ENCODE measurements at places on chromosomes 2 and 18.

DNA sequence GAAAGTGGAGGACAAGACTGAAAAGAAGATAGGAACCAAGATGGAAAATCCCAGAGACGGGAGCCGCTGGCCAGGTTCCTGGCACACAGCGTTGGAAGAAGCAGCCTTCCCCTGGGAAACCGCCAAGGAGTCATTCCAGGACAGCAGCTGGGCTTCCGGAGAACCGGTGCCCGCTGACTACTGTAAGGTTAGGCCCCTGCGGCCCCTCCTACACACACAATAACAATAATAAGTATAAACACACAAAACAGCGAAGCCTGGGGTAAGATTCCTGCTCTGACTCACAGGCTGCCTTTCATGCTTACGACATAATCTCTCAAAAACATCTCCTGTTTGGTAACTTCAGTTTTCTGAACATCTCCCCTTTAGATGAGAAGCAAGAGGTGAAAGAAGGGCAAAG lies 28.1 kb upstream of the MYCN start:
- H3K27me3 ChIP-seq: peaks cover 4% of the 10 kb centered on the region
- no peak for DNase-seq
- H3K4me1 ChIP-seq: no peaks in the 10 kb centered on the region

DNA sequence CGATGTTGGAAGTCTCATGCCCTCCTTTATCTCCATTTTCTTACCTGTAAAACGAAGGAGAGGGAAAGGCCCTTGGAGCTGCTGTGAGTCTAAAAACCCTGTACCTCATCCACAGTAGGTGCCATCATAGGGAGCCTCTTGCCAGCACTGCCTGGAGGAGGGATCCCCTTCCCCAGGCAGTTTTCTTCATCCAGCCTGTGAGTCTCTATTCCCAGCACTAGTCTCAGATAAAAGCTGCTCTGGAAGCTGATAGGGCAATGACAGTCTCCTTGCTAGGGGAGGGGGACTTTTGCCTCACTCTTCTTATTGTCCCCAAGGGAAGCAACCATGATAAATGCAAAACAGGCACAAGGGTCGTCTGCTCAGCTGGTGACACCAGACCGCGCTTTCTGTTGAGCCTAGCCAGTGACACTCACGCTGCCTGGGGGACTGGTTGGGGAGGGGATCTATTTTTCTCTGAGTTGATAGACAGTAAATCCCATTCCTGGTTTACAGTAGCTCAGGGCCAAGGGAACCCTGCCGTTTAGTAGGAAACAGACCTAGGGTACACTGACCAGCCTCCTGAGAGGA lies 139.5 kb upstream of the NABP1 start:
- no peak overlapping the region for H3K27ac ChIP-seq
- peaks cover 10% of the 10 kb centered on the region for H3K27me3 ChIP-seq
- no peaks in the 10 kb centered on the region for H3K36me3 ChIP-seq
- no peaks in the 10 kb centered on the region for H3K4me1 ChIP-seq

GRCh38 chr2:200318940-200319435 lies 12.5 kb downstream of the SPATS2L start:
- H3K27ac ChIP-seq: no peak overlapping the region
- DNase-seq: no peak
- H3K4me3 ChIP-seq: no peak overlapping the region
- peaks cover 1% of the 10 kb centered on the region for H3K4me1 ChIP-seq
- H3K36me3 ChIP-seq: no peaks in the 10 kb centered on the region

DNA sequence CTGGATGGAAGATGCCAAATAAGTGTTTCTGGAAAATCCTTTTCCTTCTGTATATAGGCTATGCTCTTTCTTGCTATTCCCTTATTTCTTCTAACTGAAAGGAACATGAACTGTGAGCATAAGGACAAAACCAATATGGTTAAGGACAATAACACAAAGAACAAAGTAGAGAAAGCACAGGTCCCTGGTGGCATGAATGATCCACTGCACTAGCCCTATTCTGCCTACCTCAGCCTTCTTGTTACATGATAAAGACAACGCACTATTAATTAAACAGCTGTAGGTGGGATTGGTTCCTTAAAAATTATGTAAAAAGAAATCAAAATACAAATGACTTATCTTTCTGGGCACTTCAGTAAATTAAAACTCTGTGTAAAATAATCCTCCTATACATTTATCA lies 1.9 kb upstream of the WDR75 start:
- H3K27me3 ChIP-seq: peaks cover 15% of the 10 kb centered on the region
- no peaks in the 10 kb centered on the region for H3K36me3 ChIP-seq
- H3K4me1 ChIP-seq: peaks cover 7% of the 10 kb centered on the region
- no peak for DNase-seq

GRCh38 chr18:33749834-33750233 lies 171.8 kb downstream of the ASXL3 start:
- no peak overlapping the region for H3K4me3 ChIP-seq
- H3K4me1 ChIP-seq: no peaks in the 10 kb centered on the region
- H3K27me3 ChIP-seq: no peaks in the 10 kb centered on the region

DNA sequence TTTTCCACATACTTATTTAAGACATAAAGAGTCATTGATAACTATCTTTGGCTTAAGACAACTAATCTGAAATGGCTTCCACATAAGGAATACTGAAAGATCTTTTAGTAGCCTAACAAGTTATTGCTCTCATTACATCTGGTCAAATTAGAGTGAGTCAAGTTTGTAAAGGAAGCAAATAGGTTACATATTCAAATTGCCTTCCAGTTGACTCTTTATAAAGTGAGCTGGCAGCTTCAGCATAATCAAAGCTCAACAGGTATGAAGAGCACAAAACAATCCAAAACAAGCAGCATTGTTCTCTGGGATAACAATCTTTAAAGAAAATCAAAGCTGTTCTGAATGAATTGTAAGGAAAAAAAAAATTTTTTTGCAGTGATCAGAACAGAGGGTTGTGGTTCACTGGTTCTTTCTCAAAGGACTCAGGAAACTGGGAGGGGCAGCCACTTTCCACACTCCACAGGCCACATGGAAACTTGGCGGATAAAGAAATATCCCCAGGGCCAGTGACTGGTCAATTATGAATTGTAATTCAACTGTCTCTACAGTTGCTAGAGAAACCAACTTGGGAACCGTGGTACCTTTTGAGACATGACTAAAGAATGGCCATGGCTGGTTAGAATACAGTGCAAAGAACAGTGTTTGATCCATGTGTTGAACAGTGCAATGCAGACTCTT lies 369.3 kb upstream of the KCNH7 start:
- H3K36me3 ChIP-seq: no peaks in the 10 kb centered on the region
- no peaks in the 10 kb centered on the region for H3K4me1 ChIP-seq
- no peak overlapping the region for H3K4me3 ChIP-seq
- H3K27ac ChIP-seq: no peak overlapping the region

DNA sequence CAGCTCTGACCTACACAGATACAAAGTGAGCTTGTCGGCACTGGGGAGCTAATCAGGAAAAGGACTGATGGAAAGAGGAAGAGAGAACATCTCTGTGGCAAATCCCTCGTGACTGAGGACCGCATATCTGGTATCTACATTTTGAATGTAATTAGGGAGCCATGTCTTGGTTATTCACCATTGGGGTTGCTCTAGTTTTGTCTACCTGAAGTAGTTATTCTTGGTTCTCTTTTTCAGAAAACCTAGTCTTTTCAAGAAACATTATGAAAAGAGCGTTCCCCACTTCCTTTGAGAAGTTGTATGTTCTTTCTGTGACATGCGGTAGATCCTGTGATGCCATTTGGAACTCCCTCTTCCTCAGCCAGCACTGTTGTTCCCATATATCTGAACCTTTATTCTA lies 104.4 kb downstream of the DOCK10 start:
- H3K4me1 ChIP-seq: peaks cover 65% of the 10 kb centered on the region
- peak overlapping the region; percentile 95 for H3K27ac ChIP-seq
- DNase-seq: no peak
- no peaks in the 10 kb centered on the region for H3K27me3 ChIP-seq

GRCh38 chr18:65298422-65298821 lies 452.4 kb upstream of the CDH7 start:
- no peak overlapping the region for H3K4me3 ChIP-seq
- DNase-seq: no peak
- H3K27ac ChIP-seq: no peak overlapping the region
- peaks cover 5% of the 10 kb centered on the region for H3K36me3 ChIP-seq
- no peaks in the 10 kb centered on the region for H3K27me3 ChIP-seq

DNA sequence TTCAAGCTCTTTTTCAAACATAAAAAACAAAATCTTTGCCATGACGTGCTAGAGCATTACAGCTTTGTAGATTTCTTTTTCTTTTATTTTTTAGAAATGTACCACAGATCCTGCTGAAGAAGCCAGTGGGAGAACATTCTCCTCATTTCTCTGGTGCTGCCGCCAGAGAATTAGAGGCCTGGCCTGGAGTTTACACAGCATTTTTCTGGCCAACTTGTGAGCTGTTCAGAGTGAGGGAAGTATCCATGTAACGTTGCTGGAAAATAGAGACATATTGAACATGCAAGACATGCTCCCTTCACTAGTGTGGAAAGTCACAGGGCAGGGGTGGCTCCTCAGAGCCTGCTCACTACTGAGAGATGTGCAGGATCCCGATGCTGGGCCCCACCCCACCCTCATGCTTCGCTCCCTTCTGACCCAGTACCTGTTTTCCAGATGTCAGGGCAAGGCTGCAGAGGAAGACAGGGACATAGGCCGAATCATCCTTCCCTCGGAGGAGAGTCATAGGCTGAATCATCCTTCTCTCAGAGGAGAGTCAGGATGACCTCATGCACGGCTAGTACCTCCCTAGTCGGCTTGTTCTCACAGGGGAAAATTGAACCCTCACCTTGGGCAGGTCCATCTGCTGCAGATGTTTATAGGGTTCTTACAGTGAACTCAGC lies 298.5 kb downstream of the INSIG2 start:
- DNase-seq: no peak
- H3K27me3 ChIP-seq: peaks cover 1% of the 10 kb centered on the region
- no peaks in the 10 kb centered on the region for H3K36me3 ChIP-seq
- H3K4me1 ChIP-seq: no peaks in the 10 kb centered on the region
- H3K4me3 ChIP-seq: no peak overlapping the region

- peaks cover 39% of the 10 kb centered on the region for H3K27me3 ChIP-seq
- no peaks in the 10 kb centered on the region for H3K36me3 ChIP-seq
- DNase-seq: no peak
Observed at GRCh38 chr2:72837171-72837570, 11.3 kb upstream of the EXOC6B start.

GRCh38 chr18:74378179-74378682 lies 62.6 kb downstream of the C18orf63 start:
- H3K4me3 ChIP-seq: no peak overlapping the region
- no peak overlapping the region for H3K27ac ChIP-seq
- no peak for DNase-seq
- no peaks in the 10 kb centered on the region for H3K36me3 ChIP-seq

- H3K27ac ChIP-seq: no peak overlapping the region
- peaks cover 2% of the 10 kb centered on the region for H3K27me3 ChIP-seq
- no peak overlapping the region for H3K4me3 ChIP-seq
- DNase-seq: no peak
Observed at GRCh38 chr2:42944779-42945415, 152.5 kb upstream of the HAAO start.

DNA sequence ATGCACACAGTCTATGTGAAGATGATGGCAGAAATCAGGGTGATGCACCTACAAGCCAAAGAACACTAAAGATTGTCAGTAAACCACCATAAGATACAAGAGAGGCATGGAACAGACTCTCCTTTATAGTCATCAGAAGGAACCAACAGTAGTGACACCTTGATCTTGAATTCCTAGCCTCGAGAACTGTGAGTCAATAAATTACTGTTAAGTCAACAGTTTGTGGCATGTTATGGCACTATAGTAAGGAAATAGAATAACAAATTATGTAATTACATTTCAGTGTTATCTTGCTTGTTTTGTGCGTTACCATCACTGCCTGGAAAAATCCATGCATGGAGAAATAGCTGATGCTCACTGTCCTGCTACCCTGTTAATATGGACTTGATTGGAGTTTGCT lies 110.2 kb upstream of the LRP1B start:
- H3K36me3 ChIP-seq: no peaks in the 10 kb centered on the region
- no peaks in the 10 kb centered on the region for H3K4me1 ChIP-seq
- no peaks in the 10 kb centered on the region for H3K27me3 ChIP-seq

GRCh38 chr2:113973810-113974209 lies 83.9 kb downstream of the ACTR3 start:
- H3K27me3 ChIP-seq: no peaks in the 10 kb centered on the region
- H3K4me3 ChIP-seq: no peak overlapping the region
- H3K27ac ChIP-seq: no peak overlapping the region
- peaks cover 32% of the 10 kb centered on the region for H3K4me1 ChIP-seq

DNA sequence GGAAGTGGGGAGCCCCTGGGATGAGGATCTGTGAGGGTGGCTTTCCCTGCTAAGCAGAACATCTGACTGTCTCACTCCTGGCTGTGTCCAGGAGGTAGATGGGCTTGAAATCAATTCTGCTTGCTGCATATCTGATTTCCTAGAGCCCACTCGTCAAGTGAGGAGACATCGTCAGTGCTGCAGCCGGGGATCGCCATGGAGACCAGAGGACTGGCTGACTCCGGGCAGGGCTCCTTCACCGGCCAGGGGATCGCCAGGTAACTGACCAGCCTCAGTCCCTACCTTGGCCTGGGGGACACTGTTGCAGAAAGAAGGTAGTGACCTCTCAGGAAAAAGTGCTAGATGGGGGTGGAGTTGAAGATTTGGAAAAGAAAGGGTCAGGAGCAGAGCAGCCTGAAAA lies 31.3 kb downstream of the CNGA3 start:
- no peaks in the 10 kb centered on the region for H3K4me1 ChIP-seq
- H3K27me3 ChIP-seq: peaks cover 26% of the 10 kb centered on the region
- H3K36me3 ChIP-seq: no peaks in the 10 kb centered on the region
- no peak overlapping the region for H3K27ac ChIP-seq
- DNase-seq: no peak

GRCh38 chr2:229431327-229431954 lies 160.4 kb upstream of the PID1 start:
- H3K4me1 ChIP-seq: no peaks in the 10 kb centered on the region
- DNase-seq: no peak
- H3K36me3 ChIP-seq: no peaks in the 10 kb centered on the region

DNA sequence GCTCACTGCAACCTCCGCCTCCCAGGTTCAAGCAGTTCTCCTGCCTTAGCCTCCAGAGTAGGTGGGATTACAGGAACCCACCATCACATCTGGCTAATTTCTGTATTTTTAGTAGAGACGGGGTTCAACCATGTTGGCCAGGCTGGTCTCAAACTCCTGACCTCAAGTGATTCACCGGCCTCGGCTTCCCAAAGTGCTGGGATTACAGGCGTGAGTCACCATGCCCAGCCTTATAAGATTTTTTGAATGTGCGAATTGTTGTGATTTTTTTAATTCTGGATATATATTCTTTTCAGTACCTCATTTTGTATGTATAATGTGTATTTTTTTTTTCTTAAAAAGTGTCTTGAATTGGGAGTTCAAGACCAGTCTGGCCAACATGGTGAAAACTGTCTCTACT lies 42.0 kb upstream of the CCDC150 start:
- no peaks in the 10 kb centered on the region for H3K36me3 ChIP-seq
- H3K27me3 ChIP-seq: peaks cover 43% of the 10 kb centered on the region
- H3K4me3 ChIP-seq: no peak overlapping the region
- H3K4me1 ChIP-seq: no peaks in the 10 kb centered on the region

GRCh38 chr2:207480521-207481040 lies 49.2 kb upstream of the CREB1 start:
- DNase-seq: no peak
- H3K36me3 ChIP-seq: no peaks in the 10 kb centered on the region
- peaks cover 5% of the 10 kb centered on the region for H3K4me1 ChIP-seq
- no peak overlapping the region for H3K27ac ChIP-seq

- H3K4me1 ChIP-seq: peaks cover 11% of the 10 kb centered on the region
- DNase-seq: no peak
- H3K4me3 ChIP-seq: no peak overlapping the region
- H3K27me3 ChIP-seq: no peaks in the 10 kb centered on the region
- H3K36me3 ChIP-seq: no peaks in the 10 kb centered on the region
- no peak overlapping the region for H3K27ac ChIP-seq
Observed at GRCh38 chr2:174383796-174384195, 11.7 kb upstream of the SCRN3 start.

GRCh38 chr2:169464466-169464865 lies 14.8 kb upstream of the BBS5 start:
- DNase-seq: no peak
- no peak overlapping the region for H3K4me3 ChIP-seq
- no peaks in the 10 kb centered on the region for H3K4me1 ChIP-seq

Measured in natural killer cell treated with Interleukin-12 subunit alpha and Interleukin-12 subunit beta and Interleukin-15 and Interleukin-18, amount 100 ng/mL, for 72 hours (primary cell).